ENCODE measurements at places on chromosomes 13 and 19.

DNA sequence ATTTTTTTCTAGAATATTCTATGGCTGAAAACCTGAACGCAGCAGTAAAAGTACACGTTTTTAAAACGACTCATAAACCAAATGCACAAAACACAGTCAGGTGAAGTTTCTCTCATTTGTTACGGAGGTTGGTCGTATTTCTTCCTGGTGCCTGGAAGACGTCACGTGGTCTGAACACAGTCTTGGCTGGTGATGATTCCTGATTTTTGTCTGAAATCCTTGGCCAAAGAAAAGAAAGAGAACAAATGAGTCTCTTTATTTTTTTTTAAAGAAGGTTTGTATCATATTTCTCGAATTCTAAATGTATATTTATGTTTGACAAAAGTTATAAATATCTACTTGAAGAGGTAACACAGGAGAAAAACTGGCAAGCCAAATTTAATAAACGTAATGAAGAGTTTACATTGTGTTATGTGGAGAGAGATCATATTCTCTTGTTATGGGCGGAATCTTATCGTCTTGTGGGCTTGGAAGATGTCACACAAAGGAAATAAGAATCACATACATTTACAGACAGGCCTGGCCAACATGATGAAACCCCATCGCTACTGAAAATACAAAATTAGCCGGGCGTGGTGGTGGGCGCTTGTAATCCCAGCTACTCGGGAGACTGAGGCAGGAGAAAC, 10.0 kb upstream of the PNMA8A start:
- no peak for DNase-seq

DNA sequence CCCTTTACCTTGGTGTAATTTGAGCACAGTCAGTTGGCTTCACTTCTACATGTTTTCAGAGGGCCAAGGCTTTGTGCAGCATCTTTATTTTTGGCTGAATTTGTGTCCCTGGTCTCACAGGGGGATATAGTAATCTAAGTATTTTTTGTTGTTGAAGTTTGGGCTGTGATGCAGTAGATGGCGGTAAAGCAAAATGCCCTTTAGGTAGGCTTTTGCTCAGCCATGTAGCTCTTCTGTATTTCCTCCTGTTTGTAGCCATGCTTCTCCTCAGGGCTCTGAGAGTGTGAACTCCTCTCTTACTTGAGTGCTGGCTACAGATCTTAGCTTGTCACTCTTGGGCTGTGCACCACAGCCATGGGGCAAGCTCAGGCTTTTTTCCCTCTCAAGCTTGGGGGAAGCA, 328.6 kb downstream of the SLITRK5 start:
- DNase-seq, result no peak

DNA sequence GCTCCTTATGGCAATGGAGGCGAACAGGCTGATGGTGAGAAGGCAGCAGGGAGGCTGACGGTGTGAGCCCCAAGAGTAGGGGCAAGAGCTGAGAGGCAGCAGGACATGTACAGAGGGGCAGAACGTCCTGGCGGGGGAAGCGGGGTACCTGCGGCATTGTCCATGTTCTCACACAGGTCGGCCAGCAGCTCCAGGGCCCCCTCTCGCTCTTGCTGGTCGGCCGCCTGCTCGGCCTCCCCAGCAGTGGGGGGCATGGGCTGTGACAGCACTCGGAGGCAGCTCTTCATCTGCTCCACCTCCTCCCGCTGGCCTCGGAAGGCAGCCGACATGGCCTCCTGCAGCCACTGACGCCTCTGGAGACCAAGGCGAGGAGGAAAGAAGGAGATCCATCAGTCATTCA, 2.4 kb downstream of the HSPBP1 start:
- DNase-seq, result no peak

- DNase-seq, result no peak
Measured at GRCh38 chr19:38073841-38074685, 150.0 kb downstream of the DPF1 start.

DNA sequence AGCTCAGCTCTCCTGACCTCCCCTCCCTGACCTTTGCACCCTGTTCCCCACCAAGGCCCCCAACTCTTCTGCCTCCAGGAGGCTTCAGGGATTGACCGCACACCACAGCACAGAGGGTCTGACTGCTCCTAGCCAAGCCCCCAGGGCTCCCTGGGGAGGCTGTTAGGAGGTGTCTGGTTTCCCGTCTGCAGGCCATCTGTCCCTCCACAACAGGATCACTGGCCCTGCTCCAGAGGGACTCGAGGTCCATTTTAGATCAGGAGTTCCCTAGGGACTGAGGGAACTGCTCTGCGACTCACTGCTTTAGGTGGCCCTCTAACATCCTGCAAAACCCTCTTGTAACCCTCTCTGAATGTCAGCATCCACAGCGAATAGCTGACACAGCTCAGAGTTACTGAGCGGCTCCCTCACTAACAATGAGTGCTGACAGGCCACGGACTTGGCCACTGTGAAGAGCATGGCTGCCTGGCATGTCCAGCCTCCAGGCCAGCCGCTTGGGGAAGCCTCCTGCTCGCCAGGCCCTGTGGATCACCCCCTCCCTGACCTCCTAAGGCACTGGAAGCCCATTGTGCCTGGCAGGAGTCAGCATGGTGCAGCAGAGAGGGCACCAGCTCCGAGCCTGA, 17.7 kb downstream of the GRIK5 start:
- DNase-seq, result no peak

GRCh38 chr13:83620530-83621220, 261.6 kb downstream of the SLITRK1 start:
- no peak for DNase-seq

- DNase-seq, result no peak
Measured at GRCh38 chr13:108044954-108045353, 170.4 kb downstream of the LIG4 start.

- no peak for DNase-seq
Measured at GRCh38 chr13:112715715-112716460, 26.1 kb downstream of the ATP11A start.

DNA sequence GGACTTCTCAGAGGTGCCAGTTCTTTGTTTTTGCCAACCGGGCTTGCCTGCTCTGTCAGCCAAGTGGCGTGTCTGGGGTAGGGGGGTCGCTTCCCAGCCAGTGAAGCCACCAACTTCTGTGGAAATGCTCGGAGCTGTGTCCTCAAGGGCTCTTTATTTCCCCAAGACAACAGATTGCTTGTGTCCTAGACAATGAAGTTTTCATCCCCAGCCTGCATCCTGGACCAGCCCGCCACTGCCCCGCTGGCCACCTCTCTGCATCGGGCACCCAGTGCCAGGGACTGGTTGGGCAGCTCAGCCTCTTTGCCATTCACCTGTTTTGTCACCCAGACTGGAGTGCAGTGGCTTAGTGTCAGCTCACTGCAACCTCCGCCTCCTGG, 3.7 kb downstream of the RAB11B start:
- no peak for DNase-seq

DNA sequence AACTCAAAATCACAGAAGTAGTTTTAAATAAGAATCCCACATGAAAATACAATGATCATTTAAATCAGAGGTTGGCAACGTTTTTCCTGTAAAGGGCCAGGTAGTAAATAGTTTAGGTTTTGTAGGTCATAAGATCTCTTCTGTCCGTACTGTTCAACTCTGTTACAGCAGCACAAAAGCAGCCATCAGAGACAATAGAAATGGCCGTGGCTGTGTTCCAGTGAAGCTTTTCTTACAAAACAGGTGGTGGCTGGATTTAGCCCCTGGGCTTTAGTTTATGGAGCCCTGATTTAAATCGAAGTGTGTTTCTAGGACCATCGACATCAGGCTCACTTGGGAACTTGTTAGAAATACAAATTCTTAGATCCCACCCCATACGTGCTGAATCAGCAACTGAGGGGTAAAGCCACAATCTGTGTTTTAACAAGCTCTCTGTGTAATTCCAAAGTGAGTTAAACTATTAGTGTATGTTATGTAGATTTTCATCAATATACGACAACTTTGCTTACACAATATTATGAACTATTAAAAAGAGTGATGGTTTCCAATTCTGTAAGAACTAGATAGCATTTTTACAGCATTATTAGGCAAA, 54.8 kb upstream of the MIR17HG start:
- DNase-seq, result no peak

GRCh38 chr13:75760131-75761021, 124.2 kb downstream of the LMO7 start:
- DNase-seq, result no peak

GRCh38 chr19:47608969-47609905, at the start of gene BICRA:
TSS of gene BICRA (plus strand) at chr19:47609134. CDS start at chr19:47673575, 64,441 bp downstream.
- peak; percentile 70 for DNase-seq

- no peak for DNase-seq
Measured at GRCh38 chr19:5624741-5625278, 1.9 kb downstream of the SAFB start.

- no peak for DNase-seq
Measured at GRCh38 chr19:2555422-2556220, 79.7 kb downstream of the GADD45B start.

DNA sequence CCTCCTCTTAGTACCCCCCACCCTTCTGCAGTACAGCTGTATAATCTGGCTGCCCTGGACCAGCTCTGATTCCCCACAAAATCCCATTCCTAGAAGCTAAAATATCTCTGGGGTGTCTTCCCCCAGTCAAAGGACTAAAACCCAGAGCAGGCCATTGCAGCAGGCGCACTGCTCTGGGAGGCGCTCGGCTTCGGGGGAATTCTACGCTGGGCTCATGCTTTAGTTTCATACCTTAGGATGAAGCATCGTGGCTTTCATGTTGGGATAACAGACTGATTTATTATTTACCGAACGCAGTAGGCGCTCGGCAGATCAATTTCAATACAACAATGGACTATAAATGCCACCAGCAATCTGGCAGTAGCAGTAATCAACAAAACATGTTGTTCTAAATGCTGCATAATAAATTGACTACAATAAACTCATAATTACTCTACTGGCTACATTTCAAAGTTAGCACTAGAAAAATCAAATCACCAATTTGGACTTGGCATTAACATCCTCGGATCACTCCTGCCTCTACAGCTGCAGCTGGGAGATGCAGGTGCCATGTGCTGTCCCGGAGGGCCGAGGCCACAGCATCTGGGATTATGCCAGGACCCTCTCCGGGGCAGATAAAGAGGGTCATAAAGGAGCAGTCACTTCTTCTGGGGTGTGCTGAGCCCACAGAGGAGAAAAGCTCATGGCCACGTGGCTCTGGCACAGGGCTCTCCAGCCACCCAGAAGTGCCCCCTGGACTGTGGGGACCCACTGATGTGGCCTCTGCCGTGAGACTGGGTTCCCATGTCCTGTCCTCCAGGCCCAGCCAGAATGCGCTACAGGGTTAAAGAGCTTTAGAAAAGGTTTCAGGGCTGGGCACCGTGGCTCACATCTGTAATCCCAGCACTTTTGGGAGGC, 35.3 kb downstream of the CEBPG start:
- no peak for DNase-seq

GRCh38 chr13:82713687-82714405, 1168.4 kb downstream of the SLITRK1 start:
- DNase-seq, result no peak

- no peak for DNase-seq
Measured at GRCh38 chr19:11662278-11662677, 65.0 kb downstream of the ZNF627 start.

DNA sequence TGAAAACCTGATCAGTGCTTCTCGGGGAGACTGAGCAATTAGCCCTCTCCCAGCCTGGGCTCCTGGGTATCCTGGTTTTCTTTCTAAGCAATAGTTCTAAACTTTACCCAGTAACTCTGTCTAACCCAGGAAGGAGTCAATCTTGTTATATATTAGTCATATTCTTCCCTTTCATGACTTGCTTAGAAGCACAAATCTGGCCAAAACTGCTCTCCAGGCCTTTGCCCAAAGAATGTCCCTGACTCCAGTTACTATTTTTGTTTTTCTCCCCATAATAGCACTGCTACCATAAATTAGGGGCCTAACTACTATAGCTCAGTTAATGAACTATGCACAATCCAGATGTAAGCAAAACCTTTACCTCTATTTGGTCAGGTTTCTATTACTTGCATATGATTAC, 355.8 kb upstream of the HTR2A start:
- DNase-seq, result no peak

- DNase-seq, result no peak
Measured at GRCh38 chr13:60627071-60627686, 230.2 kb downstream of the TDRD3 start.

- no peak for DNase-seq
Measured at GRCh38 chr13:99275093-99275469, 16.9 kb upstream of the GPR18 start.

DNA sequence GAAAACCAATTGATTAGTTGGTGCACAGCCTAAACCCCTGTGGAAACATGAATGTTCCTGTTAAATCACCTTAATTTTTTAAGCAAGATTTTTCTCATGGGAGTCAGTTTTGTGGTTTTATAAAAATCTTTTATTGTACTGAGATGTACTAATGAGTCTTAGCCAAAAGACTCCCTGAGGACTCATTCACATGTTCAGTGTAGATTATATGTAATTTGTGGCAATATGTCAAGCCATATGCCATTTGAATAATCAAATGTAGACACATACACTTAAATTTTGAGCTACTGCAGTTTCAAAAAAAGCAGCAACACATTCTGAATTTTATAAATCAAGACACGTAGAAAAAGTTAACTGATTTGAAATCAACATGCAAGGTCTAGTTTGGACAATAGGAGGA, 395.2 kb downstream of the MYO16 start:
- DNase-seq, result no peak

GRCh38 chr13:20394169-20394501, 131.5 kb downstream of the CRYL1 start:
- no peak for DNase-seq

- no peak for DNase-seq
Measured at GRCh38 chr13:83286737-83287136, 595.5 kb downstream of the SLITRK1 start.

DNA sequence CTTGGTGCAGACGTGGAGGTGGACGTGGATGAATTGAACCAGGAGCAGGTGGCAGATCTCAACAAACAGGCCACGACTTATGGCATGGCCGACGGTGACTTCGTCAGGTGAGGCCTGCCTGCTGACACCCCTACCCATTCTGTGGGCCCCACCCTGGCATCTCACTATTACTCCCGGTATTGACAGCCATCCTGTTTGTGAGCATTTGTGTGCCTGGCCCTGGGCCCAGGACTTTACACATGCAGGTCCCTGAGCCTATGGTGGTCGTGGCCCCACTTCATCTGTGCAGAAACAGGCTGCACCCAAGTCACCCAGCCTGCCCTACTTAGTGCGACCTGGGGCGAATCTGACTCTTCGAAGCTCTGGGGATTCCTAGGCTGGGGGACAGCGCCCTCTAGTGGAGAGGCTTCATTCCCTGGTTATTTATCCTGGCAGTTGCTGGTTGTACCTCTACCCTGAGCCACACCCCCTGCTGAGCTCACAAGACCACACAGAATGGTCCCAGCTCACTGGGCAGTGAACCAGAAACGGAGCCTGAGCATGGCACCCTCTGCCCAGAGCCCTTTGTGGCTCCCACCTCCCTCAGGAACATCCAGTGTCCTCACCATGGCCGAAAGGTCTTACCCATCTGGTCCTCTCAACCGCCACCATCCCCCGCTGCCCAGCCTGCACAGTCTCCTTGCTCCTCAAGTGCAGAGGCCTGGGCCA, 16.9 kb downstream of the ZNF296 start:
- no peak for DNase-seq

All from activated gamma-delta T cell (primary cell).